ENCODE measurements at places on chromosomes 7 and 10.

GRCh38 chr10:32350811-32351350 lies 3.9 kb upstream of the EPC1 start:
- no peak for DNase-seq

DNA sequence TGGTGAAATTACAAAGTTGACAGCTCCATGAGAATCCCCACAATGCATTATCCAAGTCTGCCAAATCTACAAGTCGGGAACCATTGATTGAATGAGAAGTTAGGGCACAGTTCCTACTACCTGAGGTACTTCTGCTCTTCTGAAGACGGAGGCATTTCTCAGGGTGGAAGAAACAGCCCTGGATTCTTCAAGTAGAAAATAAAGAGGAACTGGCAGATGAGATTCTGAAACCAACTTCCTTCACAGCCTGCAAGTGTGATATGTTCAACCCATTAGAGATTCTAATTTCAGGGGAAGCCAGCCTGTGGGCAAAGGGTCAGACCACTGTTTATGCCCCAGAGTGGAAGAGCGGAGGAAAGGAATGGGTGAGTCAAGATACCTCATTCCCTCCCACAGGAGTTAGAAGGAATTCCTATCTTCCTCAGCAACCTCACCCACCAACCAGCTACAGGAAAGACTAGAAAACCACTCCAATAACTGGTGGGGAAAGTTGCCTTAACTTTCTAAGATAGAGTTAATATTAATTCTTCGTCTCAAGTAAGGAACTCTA lies 50.5 kb upstream of the BMPER start:
- peak; percentile 92 for DNase-seq

DNA sequence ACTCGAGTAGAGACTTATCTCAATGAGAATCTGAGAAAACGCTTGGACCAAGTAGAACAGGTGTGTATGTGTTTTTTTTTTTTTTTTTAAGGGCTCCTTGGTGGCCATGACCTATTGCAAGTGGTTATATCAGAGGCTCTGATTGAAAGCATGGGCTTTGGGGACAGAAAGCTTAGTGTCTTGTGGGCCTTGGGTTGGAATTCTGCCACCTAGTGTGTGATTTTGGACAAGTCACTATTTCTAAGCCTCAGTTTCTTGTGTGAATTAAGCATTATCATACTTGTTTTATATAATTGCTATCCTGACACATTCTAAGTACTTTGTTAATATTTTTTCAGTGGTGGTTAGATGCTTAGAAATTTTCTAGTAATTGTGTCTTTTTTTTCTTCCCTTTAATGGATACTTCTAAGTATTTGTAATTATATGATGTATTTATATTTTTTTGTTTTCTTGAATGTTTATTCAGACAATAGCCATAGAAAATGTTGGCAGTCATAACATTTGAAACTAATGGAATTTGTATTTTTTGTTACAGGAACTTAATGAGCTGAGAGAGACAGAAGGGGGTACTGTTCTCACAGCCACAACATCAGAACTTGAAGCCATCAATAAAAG lies 33.1 kb downstream of the SMC3 start:
- DNase-seq, result peak; percentile 62

DNA sequence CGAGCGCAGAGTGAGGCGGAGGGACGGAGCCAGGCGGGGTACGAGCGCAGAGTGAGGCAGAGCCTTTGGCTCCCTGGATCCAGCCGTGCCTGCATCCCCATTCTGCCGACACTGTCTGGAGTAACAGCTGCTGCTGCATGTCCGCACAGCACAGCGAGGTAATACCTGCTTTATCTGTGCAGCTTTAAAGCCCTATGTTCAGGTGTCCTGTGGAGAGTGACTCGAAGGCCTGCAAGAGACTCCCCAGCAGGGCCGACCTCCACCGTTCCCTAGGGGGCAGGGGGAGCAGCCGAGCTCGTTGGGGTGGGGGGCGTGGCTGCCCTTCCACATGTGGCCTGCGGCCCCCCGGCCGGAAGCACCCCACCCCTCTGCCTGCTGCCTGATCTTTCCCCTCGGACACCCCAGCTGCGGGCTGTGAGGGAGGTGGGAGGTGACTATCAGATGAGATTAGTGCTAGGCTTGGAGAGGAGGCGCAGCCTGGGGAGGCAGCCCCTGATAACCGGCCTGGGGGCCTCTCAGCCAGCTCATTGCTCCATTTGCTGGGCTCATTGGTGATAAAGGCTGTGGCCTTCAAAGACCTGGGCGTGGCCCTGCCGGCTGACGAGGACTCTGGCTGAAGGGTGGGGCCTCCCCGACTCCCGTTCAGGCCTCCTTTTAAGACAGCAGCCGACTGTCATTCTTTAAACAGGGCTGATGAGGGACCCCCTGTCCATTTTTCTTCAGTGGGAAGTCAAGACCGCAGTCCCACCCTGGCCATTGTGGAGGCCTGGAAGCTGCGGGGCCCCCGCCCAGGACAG lies 8.0 kb downstream of the VENTX start:
- DNase-seq, result peak; percentile 32

DNA sequence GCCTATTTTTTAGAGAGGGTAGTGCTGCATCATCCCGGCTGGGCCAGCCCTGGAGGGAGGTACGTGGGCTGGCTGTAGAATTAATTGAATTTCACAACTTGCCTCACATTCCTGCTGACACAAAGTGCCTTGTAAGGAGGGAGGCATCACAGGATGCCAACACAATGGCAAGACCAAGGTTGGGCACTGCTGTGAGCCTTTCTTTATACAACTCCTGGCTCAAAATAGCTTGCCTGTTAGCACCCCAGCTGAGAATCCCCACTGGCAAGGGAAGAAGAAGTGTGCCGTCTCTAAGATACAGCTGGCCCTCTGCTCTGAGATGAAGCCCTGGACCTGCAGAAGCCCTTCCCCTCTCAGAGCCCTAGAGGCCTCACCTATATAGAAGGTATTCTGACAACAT lies 873.9 kb downstream of the GRID1 start:
- DNase-seq, result no peak

GRCh38 chr7:31633467-31633866 lies 53.5 kb upstream of the PPP1R17 start:
- no peak for DNase-seq

DNA sequence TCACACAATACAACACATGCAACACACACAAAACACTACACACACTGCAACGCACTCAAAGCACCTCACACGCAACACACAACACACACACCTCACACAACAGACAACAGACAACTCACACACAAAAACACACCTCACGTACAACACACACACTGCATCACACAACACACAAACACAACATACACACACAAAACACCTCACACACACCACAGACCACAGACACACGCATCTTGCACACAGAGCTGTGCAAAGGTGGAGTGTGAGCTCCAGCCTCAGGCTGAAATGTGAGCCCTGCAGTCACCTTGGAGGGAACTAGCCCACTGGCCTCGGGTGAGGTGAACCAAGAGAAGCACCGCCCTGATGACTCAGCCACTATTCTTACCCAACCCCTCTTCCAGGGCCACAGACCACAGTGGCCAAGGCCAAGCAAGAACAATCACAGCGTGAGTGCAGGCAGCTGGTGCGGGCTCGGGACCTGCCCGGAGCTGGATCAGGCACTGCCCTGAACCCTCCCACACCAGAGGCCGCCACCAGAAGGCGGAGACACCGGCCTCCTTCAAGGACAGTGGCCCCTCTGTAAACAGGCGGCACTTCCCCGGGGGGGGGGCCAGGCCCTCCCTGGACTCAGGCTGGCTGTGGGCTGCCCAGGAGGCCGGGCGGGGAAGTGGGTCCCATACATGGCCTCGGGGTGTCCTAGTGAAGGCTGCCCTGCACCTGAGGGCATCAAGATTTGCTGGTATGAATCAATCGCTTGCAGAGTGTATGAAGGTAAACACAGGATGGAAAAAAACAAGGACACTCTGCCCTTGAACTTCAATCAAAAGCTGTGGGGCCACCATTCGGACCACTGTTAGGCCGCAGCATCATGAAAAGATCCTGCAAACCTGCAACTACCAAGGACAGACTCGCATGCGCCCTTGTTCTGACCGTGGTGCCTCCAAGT lies 106.7 kb downstream of the TNS3 start:
- peak; percentile 100 for DNase-seq

DNA sequence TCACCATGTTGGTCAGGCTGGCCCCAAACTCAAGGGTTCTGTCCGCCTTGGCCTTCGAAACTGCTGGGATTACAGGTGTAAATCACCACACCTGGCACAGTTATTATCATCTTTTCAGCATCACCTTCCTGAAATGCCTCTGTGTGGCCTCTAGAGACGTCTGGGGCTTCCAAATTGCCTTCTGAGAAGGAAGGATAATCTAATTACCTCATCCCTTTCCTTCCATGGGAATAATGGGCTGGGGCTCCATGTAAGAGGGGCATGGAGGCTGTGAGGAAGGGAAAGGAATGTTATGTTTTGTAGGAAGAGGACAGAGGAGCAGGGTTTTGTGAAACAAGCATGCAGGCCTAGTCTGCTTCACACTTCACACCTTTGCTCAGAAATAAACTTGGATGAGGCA lies 22.2 kb upstream of the PODXL start:
- DNase-seq, result no peak

DNA sequence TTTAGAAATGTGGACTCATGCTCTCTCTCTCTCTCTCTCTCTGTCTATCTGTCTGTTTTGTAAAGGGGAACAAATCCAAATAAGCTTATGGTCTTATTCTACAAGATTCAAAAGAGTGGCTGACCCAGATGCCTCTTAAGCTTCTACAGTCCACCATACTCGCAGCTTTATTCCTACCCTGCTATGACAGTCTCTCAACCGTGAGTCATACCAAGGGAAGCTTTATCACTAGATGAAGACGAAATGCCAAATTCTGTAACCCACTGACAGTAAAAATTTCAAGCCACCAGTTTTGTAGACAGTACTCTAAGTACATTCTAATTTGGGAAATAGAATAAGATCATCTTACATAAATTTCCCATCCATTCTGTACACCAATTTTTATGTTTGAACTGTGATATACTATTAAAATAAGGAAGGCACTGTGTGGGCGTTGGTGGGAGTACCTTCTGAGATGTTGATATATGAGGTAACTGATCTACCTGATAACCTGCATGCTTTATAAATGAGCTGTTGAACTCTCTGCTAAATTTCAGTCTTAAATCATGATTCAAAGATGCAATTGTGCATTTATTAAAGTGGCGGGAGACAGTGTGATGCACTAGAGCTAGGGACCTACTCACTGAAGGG lies 153.2 kb downstream of the KLF6 start:
- peak; percentile 31 for DNase-seq

DNA sequence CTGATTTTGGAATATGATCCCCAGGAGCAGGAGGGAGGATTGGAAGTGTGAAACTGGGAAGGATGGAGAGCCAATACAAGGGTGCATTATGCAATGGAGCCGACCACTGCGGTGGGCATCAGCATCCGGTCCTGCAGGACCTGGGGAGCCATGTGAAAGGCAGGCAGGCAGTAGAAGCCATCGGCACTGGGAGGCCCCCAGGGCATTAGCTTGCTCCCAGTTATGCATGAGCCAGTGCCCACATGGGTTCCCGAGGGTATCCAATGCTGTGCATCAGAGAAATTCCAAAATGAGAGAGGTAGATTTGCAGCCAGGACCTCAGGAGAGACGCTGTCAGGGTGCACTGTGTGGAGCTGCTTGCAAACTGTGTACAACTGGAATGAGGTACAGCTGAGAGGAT lies 8.7 kb upstream of the KCP start:
- no peak for DNase-seq

DNA sequence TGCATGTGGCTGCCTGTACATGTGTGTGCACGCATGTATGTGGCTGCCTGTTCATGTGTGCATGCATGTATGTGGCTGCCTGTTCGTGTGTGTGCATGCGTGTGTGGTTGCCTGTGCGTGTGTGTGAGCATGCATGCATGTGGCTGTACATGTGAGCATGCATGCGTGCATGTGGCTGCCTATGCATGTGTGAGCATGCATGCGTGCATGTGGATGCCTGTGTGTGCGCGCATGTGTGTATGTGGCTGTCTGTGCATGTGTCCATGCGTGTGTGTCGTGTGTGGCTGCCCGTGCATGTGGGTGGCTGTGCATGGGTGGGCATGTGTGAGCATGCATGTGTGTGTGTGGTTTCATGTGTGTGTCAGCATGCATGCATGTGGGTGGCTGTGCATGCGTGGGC lies 218.3 kb downstream of the ELFN1 start:
- no peak for DNase-seq

DNA sequence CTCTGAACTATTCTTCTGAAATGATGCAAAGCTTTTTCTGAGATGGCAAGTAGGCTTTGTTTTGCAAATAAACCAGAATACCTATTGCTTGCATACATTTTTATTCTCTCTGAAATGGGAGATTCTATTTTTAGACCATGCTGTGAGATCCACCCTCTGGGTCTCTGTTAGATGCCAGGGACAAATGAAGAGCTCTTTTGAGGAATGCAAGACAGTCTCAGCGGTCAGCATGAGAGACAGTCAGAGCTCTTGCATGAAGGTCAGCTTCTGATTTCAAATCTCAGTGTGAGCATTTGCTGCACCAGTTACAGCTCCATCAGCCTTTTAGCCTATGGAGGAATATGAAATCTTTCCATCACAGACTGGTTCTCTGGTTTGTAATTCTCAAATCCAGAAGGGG lies 429.9 kb upstream of the KLF6 start:
- DNase-seq, result no peak

- DNase-seq, result no peak
Observed at GRCh38 chr10:601660-601963, 87.9 kb downstream of the DIP2C start.

- no peak for DNase-seq
Observed at GRCh38 chr10:132961787-132962622, 19.6 kb upstream of the CFAP46 start.

GRCh38 chr10:70722820-70723424 lies 50.6 kb downstream of the ADAMTS14 start:
- peak; percentile 60 for DNase-seq

GRCh38 chr7:140084972-140085371 lies 22.2 kb upstream of the PARP12 start:
- DNase-seq, result no peak

DNA sequence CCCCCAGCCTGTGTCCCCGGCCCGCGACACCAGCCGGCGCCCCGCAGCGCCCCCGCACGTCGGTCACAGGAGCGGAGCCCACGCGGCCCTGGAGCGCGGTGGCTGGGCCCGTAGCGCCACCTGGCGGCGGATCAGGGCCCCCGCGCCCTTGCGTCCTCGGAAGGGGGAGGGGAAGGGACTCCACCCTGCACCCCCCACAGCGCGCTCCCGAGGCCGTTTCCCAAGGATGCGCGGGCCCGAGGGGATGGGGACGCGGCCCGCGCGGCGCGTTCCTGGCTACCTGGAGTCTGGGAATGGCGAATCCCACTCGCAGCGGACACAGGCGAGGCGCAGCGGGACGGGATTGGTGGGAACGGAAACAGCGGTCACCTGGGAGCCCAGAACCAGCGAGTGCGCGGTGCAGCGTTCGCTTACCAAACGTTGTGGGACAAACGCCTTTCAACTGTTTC lies 23.8 kb upstream of the MKI67 start:
- DNase-seq, result no peak
